GM03348 (cell line): ENCODE measurements at places on chromosomes 7 and 10.

DNA sequence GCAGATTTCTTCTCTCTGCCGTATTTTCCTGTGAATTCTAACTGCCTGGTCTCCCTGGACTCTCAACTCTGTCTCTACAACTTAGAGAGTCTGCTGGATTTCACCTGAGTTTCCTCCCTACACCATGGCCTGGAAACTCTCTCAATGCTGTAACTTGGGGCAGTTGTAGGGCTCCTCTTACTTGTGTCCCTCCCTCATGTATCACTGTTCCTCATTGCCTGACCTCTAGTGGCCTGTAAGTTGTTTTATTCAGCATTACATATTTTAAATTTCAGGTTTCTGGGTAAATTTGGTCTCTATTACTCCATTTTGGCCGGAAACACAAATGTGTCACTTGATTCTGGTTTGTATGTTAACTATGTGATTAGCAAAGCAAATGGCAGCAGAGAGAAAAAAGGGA is 70.9 kb downstream of the DYNC1I1 start:
- peak; percentile 18 for DNase-seq

DNA sequence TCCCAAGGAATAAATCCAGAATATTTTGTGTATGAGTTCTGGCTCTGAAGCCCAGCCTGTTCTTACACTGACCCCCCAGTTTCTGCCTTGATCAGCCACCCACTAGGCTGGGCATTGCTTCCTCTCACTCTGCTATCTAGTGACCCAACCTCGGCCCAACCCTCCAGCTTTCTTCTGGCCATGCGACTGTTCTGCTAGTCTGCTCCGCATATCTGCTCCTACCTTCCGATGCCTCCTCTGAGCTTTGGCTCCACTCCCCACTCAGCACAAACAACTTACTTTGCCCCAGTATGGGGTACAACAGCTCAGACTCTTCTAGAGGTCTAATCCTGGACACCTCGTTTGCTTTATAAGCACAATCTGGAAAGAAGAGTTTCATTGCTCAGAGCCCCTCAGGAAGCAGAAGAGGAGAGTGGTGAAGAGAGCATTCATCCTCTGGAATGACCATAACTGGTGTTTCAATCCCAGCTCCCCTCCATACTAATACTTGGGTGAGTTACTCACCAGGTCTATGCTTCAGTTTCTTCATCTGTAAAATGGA is 99.6 kb downstream of the NPSR1 start:
- DNase-seq: no peak

GRCh38 chr7:12320987-12321647 is 82.5 kb downstream of the VWDE start:
- DNase-seq: no peak

DNA sequence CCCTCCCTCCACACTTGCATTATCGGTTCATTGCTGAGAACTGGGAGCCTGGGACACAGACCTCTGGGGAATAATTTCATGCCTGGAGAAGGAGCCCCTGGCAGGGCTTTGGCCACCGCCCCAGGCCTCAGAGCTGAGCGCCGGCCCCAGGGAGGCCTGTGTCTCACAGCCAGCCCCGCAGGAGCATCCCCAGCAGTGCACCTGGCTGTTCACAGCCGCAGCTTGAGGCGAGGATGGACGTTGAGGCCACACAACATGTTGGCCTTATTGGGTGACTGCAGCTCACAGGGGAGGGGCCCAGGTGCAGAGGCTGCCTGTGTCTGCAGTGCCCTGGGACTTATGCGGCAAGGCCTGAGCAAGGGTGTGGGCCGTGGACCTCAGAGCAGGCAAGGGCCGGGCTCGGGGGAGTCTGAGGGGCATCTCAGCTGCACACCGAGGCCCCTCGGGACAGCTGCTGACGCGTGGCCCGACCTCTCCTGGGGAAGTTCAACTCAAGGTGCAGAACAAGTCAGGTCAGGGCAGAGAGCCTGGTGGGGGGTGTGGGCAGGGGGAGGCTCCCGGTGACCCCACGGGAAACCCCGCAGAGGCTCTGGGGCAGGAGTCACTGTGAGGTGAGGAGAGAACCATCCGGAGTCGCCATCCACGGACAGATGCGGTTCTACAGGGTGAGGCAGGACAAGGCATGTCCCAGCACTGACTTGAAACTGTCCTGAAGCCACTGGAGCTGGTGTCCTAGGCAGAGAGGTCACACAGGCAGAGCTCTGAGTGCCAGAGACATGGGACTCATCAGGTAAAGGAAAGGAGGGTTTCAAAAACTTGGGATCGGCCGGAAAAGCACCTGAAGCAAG is 13.1 kb upstream of the UBE3C start:
- DNase-seq: no peak

- DNase-seq: no peak
Observed at GRCh38 chr10:26000971-26001370, 66.9 kb downstream of the MYO3A start.

- peak; percentile 36 for DNase-seq
Observed at GRCh38 chr7:29424295-29424983, 139.2 kb upstream of the PRR15 start.

DNA sequence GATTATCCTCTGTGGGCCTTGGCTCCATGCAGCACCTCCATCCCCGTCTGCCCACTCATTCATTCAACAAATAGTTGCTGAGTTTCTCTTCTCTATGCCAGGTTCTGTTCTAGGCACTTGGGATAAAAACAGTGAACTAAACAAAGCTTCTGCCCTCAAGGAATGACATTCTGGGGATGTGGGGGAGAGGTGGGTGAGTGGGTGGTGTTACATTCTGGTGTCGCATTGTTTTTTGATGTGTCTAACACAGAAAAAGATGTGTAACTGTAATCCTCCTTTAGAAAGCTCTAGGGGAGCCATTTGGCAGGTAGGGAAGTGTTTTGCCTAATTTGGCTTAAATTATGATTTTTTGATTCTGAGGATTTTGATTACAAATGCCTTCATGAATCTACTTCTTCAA is 21.4 kb downstream of the AUTS2 start:
- DNase-seq: no peak

GRCh38 chr10:50620899-50621298 is 2.9 kb downstream of the SGMS1 start:
- no peak for DNase-seq
